ENCODE measurements at places on chromosomes 13 and 19. TPM values are rescaled to one million over a fixed set of nuclear protein-coding genes. Genes with fewer than 3 reads are reported as not detected.

Gene ZNF625
- 3.9 TPM for total RNA-seq

Gene DACT3
- total RNA-seq = 0.14 TPM

DNA sequence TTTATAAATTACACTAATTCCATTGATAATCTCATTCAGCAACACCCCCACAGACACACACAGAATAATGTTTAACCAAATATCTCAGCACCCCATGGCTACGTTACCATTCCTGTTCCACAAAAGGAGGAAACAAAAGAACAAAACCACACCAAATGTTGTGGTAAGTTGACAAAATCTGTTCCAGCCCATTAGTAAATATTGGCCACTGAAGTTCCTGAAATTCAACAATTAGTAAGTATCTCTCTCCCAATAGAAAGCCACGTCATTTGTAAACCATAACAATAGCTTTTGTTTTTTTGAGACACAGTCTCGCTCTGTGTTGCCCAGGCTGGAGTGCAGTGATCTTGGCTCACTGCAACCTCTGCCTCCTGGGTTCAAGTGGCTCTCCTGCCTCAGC is 2.3 kb upstream of the FCAR start:
- H3K27ac ChIP-seq = no peak overlapping the region
- H3K4me3 ChIP-seq = no peak overlapping the region
- no peaks in the 10 kb centered on the region for H3K4me1 ChIP-seq

GRCh38 chr19:15538774-15539173 is 30.4 kb downstream of the CYP4F22 start:
- DNase-seq = no peak
- H3K27ac ChIP-seq = no peak overlapping the region
- H3K4me1 ChIP-seq = peaks cover 7% of the 10 kb centered on the region
- no peak overlapping the region for H3K4me3 ChIP-seq
- no peaks in the 10 kb centered on the region for H3K27me3 ChIP-seq
- H3K36me3 ChIP-seq = no peaks in the 10 kb centered on the region

DNA sequence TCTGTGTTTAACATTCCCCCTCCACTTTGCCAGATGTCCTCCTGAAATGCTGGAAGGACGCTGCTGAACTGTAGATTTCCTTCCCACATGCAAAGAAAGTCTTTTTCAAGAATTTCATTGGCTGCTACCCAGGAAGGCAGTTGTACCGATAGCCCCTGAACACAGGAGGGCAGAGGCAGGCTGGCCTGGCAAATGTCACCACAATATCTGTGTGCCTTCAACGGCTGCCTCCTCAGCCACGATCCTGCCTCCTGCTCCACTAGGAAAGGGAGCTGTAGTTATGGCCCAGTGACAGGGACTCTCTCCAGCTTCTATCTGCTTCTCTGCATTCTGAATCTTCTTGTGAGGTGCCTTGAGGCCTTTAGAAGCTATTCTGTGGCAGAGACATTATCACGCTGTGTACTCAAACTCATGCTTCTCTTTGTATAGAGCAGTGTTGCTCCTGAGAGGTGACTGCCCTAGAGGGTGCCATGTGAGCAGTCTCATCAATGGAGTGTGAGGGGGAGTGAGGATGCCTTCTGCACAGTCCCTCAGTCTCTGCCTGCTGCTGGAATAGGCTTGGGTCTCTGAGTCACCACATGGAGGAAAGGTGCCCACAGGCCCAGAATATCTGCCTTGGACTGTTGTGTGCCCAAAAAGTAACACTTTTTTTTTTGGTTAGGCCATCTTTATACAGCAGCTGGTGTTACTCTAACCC is 279.8 kb downstream of the DNAJC15 start:
- peak; percentile 68 for DNase-seq
- H3K27me3 ChIP-seq = no peaks in the 10 kb centered on the region
- H3K36me3 ChIP-seq = no peaks in the 10 kb centered on the region
- H3K27ac ChIP-seq = no peak overlapping the region
- H3K4me1 ChIP-seq = peaks cover 13% of the 10 kb centered on the region

GRCh38 chr13:58160980-58161379 is 529.4 kb downstream of the PCDH17 start:
- no peaks in the 10 kb centered on the region for H3K27me3 ChIP-seq
- no peak overlapping the region for H3K27ac ChIP-seq
- no peaks in the 10 kb centered on the region for H3K4me1 ChIP-seq
- no peak overlapping the region for H3K4me3 ChIP-seq
- DNase-seq = no peak
- no peaks in the 10 kb centered on the region for H3K36me3 ChIP-seq

DNA sequence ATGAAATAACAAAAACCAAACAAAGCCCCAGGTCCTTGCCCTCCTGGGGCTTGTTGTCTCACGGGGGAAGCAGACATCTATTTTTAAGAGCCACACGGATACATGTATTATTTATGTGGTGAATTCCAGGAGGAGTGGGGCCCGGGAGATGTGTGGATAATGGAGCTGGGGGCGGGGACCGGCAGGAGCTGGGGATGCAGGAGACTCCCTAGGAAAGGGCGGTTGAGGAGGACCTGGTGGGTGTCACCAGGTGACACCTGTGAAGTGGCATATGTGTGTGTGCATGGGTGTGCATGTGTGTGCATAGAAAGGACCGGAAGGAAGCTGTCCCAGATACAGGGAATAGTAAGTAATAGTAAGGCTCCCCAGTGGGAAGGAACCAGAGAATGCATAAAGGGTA is 148.9 kb downstream of the URI1 start:
- no peaks in the 10 kb centered on the region for H3K36me3 ChIP-seq
- H3K4me3 ChIP-seq = no peak overlapping the region
- H3K27ac ChIP-seq = no peak overlapping the region
- H3K4me1 ChIP-seq = no peaks in the 10 kb centered on the region
